ENCODE measurements at places on chromosomes 1 and 21.
A peak's percentile ranks its signal among the peaks of the same experiment; 100 is the strongest.

DNA sequence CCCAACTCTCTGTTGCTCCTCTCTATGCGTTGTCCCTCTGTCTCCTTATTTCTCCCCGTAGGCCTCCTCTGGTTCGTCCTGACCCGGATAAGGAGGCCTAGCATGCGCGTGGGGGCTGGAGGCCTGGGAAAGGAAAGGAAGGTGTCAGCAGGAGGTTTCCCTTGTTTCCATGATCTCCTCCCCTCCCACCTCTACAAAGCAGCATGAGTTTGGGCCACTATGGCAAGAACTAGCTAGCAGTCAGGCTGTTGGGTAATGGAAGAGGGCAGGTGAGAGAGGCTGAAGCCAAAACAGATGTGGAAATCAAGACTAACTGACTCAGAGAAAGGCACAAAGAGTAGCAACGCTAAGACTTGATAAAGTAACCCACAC, 687 bp upstream of the SEMA6C start:
- no peak for DNase-seq

DNA sequence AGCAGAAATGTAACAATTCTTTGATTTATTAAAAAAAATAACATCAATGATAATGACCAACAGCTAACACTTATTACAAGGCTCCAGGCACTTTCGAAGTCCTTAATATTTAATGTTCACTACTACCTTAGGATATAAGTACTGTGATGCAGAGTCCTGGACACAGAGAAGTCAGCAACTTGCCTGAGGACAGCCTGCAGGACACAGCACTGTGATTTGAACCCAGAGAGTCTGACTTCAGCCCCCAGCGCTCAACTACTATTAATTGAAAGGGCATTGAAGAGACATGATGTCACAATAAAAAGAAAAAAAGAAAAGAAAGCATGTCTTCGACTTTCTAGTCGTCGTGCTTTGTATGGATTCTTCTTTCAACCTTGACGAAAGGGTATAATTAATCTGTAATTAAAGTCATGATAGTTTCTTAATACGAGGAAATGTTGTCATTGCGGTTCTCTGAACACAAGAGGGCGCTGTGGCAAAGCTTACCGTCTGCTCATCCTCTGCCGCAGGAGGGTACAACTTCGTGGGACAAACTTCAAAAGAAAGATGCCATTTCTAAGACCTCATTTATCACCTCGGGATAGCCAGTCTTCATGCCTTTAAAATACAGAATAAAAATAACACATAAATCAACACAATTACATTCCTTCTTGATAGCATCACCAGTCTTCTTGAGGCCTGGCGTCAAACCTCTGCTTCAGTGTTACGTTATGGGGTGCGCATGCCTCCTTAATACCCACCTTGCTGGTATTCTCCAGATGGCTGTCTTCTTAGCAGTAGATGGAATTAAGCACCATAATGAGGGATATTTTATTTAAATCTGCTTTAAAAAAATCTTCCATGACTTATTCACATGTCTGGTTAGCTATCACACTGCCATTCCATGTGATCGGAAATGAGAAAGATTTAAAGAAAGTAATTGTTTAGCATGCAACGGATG, 240.1 kb downstream of the DISC1 start:
- DNase-seq = peak; percentile 56

- DNase-seq = no peak
These were observed 391.9 kb downstream of the SIPA1L2 start for GRCh38 chr1:232238009-232238408.

DNA sequence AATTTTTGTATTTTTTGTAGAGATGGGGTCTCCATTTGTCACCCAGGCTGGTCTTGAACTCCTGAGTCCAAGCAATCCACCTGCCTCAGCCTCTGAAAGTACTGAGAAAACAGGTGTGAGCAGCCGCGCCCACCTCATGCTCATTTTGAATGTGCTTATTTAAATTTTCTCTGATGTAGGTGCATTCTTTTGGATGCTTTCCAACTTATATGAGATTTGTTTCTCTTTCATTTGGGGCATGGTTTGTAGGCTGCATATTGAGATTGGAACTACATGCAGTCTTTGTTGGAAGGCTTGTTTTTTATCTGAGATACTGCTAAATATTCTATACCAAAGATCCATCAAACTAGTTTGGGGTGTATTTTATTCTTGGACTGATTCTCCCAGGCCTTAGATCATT, 81.0 kb upstream of the IVNS1ABP start:
- DNase-seq = no peak

DNA sequence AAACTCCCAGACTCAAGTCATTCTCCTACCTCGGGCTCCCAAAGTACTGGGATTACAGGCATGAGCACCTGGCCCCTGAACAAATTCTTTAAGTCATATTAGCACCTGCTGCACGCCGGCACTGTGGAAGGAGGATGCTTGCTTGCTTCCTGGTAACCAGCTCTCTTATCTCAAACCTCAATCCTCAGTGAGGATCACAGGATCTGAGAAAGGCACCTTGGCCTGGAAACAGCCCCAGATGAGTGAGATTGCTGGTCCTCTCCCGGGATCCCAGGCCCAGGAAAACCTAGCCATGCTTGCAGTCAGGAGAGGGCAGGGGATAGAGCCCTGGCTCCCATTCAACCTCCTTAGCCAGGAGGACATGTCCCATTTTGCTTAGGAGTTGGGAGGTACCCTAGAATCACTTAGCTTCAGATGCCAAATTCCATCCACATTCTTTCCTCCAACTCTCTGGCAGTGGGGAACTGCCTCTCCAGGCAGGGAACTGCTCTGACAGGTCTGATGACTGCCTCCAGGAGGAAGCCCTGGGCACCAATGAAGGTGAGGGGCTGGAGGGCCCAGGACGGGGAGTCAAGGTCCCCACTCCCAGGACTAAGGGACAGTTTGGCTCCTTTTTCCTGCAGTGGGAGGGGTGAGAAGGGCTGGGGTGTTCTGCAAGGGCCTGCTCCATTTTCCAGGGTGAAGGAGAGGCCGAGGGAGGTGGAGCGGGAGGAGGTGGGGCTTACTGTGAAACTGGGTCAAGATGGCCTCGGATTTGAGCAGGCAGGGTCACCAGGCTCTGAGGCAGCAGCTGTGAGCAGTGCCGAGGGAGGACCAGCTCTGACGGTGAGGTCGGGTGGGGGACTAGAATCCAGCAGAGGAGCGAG, 9.5 kb downstream of the GPR37L1 start:
- DNase-seq = no peak

DNA sequence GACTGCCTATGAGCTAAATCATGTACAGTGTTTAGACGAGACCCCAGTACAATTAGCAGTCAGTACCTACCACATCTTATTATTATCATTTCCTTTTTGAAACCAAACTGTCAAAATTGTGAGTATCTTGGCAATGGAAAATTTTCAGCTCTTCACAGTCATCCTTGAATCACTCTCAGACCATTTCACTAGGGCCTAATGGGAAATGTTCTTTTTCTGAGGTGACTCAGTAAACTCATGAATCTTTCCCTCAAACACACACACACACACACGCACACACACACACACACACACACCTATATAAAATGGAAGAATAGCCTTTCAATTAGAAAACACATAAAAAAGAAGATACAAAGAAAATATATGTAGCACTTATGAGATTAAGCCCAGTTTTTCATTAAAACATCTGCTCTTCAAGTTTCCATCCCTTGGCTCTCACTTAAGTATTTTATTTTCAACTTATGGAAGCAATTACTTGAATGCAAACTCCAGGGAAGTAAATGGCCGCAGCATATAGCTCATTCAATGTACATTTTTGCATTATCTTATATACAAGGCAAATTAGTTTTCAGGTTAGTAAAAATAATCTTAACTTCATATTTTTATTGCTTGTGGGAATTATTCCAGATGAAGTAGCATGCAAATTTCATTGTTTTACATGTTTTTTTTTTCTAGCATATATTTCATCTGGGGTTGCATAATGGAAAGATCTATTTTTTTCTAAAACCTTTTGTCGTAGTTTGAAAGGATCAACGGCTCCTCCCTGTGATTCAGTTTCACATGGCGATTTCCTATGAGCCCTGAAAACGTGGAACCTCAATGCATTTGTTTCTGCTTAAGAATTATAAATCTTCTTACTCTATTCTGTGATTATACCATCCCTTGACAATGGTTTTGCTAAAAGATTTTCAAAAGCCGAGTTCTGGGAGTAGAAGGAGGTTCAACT, 46.3 kb upstream of the TMPRSS15 start:
- no peak for DNase-seq

DNA sequence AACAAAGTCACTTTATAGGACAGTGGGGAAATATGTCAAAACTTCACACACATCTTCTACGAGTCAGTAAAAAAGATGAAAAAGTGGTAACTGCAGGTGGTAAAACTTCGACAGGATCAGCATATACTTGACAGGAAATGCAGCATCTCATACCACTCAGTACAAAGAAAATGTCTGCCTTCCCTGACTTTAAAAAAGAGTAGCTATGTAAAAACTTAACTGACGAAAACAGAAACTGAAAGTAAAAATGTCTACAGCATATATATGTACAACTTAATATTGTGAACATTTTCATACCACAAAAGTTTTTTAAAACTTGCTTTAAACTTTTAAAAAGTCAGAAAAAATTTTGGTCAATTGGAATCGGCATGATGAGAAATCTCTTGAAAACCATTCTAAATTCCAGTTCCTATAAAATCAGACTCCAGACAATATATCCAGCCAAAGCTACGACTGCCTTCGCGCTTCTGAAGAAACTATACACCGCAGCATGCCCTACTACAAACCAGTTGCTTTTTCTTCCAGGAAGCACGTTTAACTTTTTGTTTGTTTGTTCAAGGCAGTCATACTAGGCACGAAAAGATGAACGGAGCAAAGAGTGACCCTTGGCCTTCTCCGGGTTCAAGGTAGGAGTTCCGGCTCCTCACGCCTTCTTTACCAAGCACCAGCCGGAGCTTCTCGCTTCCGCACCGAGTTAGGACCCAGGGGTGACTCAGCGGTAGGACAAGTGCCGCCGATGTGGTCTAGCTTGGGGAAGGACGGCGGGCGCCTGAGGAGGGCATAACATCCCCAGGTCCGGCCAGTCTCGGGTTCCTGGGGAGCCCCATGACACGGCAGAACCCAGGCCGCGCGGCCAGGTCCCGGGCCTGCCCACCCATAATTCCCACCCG, 612 bp downstream of the PSMA5 start:
- peak; percentile 48 for DNase-seq

GRCh38 chr1:6602669-6603237, at the start of gene KLHL21:
Gene KLHL21 (minus strand): TSS chr1:6602869. CDS start chr1:6602817, 52 bp downstream.
- peak; percentile 81 for DNase-seq

GRCh38 chr1:153705484-153705883, 22.4 kb upstream of the INTS3 start:
- no peak for DNase-seq

DNA sequence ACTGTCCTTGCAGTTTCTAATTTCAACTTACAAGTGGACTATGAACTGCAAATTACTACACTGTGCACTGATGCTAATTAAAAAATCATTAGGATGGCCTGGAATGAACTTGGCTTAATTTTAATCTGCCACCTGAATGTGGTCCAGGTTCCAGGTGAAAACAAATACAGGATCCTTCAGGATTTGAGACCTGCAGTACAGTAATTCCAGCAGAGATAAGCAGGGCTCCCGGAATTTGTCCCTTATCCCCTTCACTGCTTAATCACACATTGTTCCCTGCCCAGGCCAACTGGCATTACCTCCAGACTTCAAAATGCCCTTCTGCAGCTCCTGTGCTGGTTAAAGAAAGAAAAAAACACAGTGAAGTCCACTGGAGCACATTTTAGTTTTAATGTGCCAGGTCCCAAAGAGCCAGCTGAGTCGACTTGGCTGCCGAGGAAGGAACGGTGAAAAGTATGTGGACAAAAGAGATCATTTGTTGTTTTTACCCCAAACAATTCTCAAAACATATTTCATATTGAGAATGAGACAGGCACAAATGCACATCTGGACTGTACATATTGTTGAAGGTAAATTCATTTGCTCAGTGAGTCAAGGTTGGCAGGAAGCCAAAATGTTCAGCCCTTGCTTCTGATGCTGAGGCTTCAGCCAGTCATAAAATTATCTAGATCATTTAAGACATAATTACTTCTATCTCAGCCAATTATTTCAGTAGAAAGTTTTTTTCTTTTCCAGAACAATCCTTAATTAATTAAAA, 28.3 kb downstream of the DEGS1 start:
- no peak for DNase-seq

DNA sequence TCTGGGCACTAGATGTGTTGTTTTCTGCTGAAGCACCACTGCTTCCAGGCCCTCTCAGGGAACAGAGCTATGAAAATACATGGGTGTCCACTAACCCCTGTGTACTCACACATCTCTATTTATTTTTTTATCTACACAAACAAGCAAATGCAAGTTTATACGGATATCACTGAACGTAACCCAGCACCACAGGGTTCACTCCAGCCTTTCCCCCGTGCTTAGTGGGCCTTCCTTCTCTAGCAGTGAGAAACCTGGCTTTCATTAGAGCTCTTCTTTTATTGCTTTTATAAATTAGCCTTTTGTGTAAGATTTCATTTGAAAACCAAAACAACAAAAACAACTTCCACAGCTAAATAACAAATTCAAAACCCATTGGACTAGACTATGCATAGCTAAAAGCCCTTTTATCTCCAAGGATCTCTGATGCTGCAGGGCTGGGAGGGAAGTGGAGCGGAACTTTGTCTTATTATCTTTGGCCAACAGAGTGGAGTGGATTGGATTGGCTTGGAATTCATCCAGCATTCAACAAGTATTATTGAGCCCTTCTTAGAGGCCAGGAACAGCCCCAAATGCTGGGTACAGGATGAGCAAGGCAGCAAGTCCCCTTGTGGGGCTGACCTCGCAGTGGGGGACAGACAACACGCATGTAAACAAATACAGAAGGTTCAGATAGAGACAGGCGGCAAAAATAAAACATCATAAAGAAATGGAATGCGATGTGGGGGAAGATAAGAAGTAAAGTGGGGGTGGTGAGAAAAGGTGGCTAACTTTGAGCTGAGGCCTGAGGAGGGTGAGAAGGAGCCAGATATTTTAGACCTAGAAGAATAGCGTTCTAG, 371.8 kb upstream of the POU3F1 start:
- DNase-seq = no peak

DNA sequence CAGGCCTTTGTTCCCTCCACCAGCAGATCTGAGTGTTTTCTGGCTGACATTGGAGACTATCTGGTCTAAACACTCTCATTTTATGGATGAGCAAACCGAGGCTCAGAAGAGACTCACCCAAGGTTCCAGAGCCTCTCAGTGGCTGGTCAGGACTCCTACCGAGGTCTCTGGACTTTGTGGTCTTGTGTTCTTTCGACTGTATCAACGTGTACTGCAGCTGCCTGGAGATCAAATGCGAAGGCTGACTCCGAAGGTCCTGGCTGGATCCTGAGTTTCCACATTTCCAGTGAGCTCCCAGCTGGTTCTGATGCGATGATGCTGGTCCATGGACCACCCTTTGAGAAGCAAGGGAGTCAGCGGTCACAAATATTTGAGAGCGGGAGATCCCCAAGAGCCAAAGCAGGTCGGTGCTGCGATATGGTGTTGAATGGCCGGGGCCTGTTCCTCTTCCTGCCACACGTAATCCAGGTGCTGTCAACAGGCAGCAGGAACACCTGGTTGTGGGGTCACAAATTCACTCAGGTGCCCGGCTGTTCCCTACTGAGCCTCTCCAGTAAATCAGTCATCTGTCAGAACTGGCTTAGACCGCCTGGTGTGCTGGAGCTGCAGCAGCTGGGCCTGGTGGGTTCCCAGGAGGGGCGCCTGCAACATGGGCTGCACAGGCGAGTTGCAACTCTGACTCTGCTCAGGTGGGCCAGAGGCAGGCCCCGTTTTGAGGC, 94.8 kb upstream of the USP24 start:
- no peak for DNase-seq

GRCh38 chr1:25461849-25462248, 31.2 kb downstream of the MACO1 start:
- no peak for DNase-seq

- no peak for DNase-seq
These were observed 90.0 kb downstream of the STUM start for GRCh38 chr1:226638608-226639007.
